ENCODE measurements at places on chromosomes 16 and 17.

DNA sequence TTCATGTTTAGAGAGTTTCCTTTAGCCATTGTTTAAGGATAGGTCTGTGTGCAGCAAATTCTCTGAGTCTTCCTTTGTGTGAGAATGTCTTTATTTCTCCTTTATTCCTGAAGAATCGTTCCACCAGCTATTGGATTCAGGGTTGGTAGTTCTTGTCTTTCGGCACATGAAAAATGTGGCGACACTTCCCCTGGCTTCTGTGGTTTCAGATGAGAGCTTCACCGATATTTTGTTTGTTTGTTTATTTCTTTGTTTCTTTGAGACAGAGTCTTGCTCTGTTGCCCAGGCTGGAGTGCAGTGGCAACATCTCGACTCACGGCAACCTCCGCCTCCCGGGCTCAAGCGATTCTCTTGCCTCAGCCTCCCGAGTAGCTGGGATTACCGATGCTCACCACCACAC is 18.6 kb downstream of the MPO start:
- no peak for DNase-seq

DNA sequence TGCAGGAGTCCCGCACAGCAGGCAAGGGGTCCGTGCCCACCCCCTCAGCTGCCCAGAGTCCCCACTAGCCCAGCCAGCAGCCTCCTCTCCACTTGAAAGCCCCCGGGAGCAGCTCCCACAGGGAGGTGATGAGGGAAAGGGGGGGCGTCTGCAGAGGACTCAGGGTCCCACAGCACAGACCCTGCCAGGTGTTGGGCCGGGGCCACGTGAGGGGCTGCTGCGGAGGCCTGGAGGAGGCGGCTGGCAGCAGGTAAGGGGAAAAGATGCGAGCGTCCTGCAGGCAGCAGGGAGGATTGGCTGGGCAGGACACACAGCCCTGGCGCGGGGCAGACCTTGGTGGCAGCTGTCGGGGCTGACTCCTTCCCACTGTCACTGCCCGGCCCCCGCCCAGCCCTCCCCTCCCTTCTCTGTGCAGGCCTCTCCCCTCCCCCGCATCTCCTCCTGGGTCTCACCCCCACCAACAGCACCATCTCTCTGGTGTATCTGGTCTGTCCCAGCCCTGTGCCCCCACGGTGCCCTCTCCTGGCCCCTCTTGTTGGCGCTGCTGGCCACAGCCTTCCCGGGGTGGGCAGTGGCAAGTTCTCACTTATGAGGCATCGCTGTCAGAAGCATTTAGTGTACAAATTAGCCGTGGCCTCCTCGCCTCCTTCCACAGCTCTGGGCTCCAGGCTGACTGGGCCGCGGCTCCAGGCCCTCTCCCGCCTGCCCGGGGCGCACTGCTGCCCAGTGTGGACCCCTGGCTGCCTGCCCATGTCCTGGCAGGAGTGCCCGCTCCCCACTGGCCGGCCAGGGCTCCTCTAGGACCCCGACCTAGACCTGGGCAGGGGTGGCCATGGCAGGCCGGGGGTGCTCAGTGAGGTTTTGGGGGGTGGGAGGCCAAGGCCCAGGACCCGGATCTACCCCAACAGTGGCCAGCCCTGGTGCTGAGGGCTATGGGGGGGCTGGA is 4.4 kb upstream of the PRR35 start:
- no peak for DNase-seq

DNA sequence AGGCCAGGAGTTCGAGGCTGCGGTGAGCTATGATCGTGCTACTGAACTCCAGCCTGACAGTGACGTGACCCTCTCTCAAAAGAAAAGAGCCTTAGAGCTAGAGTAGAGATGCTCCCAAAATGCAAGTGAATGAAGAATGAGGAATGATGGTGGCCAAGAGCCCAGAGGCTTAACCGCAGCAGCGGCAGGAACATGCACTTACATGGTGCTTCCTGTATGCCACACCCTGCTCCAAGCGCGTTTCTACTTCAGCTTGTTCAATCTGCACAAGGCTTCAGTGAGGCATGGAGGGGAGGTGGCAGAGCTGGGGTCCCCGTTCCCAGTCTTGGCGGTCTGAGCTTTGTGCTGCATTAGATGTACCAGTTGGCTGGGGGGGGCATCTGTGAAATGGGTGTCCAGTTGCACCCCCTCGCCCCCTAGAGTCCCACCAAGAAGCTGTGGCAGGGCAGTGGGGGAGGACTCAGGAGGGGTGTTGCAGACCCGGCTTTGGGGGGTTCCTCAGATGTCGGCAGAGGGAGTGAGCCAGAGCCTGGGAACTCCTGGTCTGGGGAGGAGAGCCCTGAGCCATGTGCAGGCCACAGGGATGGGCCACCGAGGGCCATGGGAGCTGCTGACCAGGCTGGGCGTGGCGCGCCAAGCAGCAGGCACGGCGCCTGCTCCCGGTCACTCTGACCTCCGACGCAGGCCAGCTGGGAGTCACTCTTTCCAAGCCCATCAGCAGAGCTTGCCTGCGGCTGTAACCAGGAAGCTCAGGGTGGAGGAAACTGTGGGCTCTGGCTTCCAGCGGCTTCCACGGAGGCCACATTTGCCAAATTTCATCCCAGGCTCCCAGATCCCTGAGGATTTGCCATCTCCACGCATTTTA is 260.1 kb downstream of the PARN start:
- DNase-seq = peak; percentile 94

DNA sequence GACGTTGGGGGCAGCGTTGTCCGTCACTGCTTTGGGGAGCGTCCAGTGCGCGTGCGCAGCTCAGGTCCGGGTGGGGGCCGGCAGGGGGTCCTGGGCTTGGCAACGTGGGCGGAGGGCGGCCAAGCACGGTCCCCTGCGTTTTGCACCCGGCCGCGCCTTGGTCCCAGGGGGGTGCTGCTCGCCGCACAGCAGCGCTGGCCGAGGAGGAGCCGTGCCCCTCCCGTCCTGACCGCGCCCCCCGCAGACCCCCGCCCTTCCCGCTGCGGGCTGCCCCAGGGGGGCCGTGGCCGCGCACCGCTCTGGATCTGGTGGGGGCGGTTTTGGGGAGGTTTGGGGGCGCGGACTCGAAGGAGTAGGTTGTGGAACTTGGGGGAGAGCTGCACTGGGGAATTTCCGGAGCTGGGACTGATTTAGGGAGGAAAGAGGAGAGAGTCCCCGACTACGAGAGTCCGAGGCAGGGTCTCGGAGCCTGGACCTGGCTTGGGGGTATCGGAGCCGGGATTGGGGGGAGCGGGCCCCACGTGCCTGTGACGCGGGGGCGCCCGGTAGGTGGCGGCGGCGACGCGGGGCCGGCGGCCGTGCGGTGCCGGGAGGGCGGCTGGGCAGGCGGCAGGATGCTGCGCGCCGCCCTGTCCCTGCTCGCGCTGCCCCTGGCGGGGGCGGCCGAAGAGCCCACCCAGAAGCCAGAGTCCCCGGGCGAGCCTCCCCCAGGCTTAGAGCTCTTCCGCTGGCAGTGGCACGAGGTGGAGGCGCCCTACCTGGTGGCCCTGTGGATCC is at the start of gene SLC9A5:
TSS of gene SLC9A5 (plus strand) at position 579 of the 777 bp plus-strand sequence. CDS start at position 615, 36 bp downstream.
- DNase-seq = no peak
